ENCODE measurements at places on chromosomes 2 and 18.

DNA sequence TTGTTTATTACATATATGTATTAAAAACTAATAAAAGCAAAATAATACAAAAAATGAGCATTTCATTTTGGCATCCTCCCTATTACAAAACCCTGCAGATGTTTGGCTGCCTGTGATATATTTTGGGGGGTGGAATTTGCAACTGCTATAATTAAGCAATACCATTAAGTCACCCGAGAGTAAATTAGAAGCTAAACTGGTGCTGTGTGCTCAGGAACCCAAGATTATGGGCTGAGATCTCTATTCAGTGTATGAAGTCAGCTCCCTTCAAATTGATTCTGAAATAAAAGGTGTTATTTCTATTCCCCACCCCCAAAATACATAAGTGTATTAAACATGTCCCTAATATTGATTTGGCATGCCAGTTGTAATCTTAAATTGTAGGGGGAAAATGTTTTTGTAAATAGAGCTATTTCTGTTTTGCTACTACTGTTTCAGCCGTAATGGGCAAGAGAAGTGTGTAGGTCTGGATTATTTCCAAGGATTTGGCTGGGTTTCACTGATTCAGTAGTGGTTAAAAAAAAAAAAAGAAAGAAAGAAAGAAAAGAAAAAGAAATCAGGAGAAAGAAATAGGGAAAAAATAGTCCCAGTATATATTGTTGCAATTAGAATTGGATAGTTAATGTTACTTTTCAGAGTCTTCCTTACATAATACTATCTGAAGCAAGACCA lies 110.9 kb downstream of the SS18 start:
- DNase-seq, result no peak

DNA sequence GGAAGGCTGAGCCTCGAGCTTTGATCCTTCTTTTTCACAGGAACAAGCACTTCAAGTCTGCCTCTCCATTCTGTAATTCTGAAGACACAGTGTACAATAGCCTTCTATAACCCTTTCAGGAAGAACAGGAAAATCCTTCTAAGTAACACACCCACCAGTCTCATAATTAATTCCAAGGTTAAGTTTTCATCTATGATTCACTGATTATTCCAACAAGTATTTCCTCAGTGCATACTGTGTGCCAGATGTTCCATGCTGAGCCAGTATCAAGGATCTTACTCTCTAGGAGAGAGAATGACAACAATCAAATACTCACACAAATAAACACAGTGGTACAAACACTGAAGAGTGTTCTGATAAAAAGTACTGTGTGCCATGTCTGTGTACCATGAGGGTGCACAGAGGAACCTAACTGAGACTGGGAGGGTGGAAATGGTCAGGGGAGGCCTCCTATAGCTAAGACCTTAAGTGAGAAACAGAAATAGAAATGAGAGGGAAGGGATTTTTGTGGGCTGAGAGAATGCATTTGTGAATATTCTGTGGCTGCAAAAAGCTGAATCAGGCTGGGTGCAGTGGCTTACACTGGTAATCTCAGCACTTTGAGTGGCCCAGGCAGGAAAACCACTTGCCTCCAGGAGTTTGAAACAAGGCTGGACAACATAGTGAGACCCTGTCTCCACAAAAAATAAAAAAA lies 7.3 kb upstream of the MTLN start:
- no peak for DNase-seq

DNA sequence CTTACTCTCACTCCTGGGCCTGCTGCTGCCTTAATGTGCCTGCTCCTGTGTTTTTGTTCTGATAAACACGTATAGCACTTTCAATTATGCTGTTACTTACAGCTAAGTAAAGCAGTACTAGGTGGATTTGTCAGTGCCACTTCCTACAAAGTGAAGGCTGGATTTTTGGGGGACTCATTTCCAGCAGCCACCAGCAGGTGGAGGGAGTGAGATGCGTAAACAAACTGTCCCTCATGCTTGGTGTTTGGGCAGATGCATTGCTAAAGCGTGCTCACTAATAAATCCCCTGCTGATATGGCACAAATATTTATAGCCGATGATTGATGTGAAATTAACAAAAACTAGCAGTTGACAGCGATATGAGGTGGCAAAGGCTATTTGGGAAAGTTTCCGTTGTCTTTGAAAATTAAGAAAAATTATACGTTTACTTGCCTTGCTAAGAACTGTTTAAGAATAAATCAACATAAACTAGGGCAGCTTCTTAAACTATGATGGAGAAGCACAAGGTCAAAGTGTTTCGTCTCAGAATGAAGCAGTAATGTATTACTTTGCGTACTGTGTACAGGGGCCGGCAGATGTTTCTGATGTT lies 101.7 kb downstream of the AGAP1 start:
- peak; percentile 16 for DNase-seq

- no peak for DNase-seq
These were observed 25.8 kb downstream of the NEDD4L start for GRCh38 chr18:58069721-58070292.

GRCh38 chr2:132774189-132774588 lies 104.2 kb upstream of the LYPD1 start:
- DNase-seq, result no peak

DNA sequence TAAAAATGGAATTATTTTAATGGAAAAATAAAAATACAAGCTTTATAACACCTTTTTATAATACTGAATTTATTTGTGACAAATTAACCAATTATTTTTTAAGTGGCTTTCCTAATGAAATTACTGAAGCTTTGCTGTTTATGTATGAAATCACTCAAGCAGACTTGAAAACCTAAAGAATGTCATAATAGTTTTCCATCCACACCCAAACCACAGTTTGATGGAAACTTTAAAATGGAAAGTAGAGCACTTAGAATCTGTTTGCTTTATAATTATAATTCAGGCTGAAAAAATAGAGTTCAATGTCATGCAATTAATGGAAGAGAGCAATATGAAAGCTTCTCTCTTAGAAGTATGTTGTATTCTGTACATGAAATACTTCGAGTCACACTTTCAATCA lies 31.6 kb upstream of the WDR75 start:
- no peak for DNase-seq

GRCh38 chr18:59096098-59096789 lies 43.4 kb upstream of the SEC11C start:
- DNase-seq, result no peak

- DNase-seq, result no peak
These were observed 12.1 kb downstream of the PTMA start for GRCh38 chr2:231720292-231720986.

- no peak for DNase-seq
These were observed 72.0 kb upstream of the ODC1 start for GRCh38 chr2:10520154-10520553.

- no peak for DNase-seq
These were observed 236.0 kb downstream of the DOK6 start for GRCh38 chr18:69636529-69637301.

- DNase-seq, result peak; percentile 64
These were observed 46.2 kb upstream of the MGAT5 start for GRCh38 chr2:134207589-134208209.

DNA sequence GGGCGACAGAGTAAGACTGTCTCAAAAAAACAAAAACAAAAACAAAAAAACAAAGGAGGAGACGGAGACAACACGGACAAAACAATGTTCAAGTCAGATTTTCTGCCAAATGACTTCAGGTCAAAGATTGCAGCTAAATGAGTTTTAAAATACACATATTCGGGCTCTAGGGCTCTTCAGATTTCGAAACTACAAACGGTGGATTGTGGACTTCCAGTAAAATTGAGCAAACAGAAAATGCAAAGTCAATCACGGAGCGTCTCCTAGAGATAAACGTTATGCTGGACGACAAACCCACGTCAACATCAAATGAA lies 558 bp downstream of the MRPS5 start:
- DNase-seq, result no peak

DNA sequence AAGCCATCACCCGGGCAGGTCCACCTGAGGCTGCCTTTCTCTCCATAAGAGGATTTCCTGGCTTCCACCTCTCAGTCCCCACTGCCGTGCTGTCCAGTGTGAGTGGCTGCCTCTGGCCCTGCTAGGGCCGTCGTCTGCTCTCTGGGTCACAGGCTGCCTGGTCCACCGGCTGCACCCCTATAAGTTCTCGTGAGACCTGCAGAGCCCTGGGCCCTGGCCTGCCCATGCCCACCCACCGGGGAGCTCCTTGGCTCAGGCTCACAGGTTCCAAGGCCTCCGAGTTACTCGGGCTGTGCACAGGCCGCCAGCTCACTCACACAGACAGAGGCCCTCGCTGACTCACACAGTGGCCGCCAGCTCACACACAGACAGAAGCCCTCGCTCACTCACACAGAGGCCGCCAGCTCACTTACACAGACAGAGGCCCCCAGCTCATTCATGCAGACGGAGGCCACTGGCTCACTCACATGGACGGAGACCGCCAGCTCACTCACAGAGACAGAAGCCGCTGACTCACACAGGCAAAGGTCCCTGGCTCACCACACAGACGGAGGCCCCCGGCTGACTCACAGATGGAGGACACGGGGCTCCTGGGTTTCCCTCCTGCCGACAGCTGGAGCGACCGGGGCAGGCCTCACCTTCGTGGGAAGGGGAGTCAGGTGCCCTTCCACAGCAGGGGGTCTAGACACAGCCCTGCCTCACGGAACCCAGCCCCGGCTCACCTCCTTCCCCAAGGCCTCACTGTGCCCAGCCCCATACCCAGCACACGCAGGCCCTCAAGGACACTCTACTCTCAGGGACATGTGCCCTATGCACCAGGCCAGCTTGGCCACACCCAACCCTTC lies 334.1 kb upstream of the MYT1L start:
- no peak for DNase-seq

GRCh38 chr2:99971326-99971900 lies 171.0 kb downstream of the AFF3 start:
- DNase-seq, result no peak

- no peak for DNase-seq
These were observed 146.5 kb downstream of the NCKAP5 start for GRCh38 chr2:133421516-133422324.

- DNase-seq, result no peak
These were observed 149.2 kb downstream of the TWIST2 start for GRCh38 chr2:238997137-238997390.

- no peak for DNase-seq
These were observed 60.5 kb downstream of the PMAIP1 start for GRCh38 chr18:59960272-59960671.

GRCh38 chr2:230661072-230661957 lies 51.3 kb upstream of the CAB39 start:
- peak; percentile 38 for DNase-seq

GRCh38 chr2:40168546-40168945 lies 283.3 kb downstream of the SLC8A1 start:
- DNase-seq, result no peak

DNA sequence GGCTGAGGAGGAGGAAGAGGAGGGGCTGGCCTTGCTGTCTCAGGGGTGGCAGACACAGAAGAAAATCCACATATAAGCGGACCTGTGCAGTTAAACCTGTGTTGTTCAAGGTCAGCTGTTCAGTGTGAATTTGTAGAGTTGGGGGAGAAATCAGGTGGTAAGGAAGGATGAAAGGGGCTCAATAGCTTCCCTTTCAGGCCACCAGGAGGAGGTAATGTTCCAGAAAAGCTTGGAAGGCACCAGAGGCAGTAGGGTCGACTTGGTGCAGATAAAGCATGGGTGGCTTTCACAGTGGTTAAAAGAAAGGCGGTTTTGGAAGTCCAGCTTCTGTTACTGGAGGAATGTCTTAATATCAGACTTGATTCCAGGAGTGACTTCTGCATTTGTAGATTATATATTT lies 167.4 kb downstream of the THSD7B start:
- no peak for DNase-seq

DNA sequence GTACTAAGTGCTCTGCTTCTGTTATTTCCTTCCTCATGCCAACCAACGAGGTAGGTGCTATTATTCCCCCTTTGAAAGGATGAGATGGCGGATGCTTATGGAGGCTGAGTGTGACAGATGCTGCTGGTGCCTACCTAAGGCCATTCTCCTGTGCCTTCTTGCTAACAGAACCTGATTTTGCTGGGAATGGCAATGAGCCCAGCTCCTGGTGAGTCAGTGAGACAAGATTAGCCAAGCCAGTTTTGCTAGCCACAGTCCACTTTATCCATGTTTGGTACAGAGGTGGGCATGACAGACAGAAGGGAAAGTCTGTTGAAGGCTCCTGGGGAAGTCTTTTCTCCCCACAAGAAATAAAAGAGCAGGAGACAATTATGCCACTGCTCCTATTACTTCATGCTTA lies 43.7 kb upstream of the TMEM163 start:
- DNase-seq, result no peak

- no peak for DNase-seq
These were observed 248.8 kb downstream of the MREG start for GRCh38 chr2:215764441-215765048.

GRCh38 chr2:61009355-61009754 lies 8.2 kb upstream of the PEX13 start:
- no peak for DNase-seq

GRCh38 chr18:40110455-40110854 lies 1844.6 kb upstream of the PIK3C3 start:
- no peak for DNase-seq

Measured in activated gamma-delta T cell treated with Interleukin-2 at 50 U/mL for 16 hours (primary cell).